ENCODE measurements at places on chromosomes 12 and 14. TPM values are rescaled to one million over a fixed set of nuclear protein-coding genes. Genes with fewer than 3 reads are reported as not detected.

- no peak for DNase-seq
Measured at GRCh38 chr14:56854325-56854724, 44.0 kb upstream of the OTX2 start.

DNA sequence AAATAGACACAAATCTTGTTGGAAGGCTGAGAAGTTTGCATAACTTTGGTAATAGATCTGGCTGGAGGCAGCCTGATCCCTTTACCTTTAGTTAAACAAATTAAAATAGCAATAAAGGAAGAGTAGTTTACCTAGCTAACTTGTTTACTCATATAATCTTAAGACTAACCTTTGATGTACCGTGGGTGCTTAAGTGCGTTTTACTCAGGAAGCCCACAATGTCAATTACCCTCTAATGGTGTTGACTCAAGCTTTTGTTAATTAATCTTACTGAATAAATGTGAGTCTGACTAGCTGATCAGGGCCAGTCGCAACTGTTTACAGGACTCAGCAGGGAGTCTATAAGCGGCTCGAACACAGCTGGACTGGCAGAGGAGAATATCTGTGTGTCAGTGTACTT, 51.5 kb downstream of the FAR2 start:
- no peak for DNase-seq

DNA sequence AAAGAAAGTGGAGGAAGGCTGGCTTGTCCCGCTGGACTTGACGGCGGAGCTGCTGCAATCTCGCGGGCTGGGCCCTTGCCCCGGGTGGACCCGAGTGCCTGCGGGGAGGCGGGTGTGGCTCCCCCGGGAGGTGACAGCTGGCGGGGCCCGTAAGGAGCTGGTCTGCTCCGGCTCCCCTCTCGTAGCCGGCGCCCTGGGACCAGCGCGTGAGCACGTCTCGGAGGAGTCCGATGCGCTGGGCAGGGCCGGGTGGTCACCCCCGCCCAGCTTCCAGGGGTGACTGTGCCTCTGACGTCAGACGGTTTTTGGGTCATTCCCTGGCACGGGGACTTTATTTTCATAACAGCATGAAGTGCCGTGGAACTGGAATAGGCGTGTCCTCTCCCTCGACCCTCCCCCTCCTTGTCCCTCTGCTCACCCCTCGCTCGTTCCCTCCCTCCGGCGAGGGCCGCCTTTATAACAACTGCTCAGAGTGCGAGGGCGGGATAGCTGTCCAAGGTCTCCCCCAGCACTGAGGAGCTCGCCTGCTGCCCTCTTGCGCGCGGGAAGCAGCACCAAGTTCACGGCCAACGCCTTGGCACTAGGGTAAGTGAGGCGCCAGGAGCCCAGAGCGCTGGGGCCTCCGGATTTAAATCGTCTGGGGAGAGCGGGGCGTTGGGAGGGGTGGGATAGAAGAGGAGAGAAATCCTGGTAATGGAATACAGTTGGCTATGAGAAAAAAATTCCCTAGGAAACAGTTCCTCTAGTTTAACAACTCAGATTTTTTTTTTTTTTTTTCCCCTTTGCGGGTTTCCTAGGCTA, at the start of gene GPRC5A:
TSS of gene GPRC5A (plus strand) at position 483 of the 801 bp plus-strand sequence. CDS start 16,688 bp downstream, outside the sequence.
- no peak for DNase-seq

Gene ABCD4
- 34.1 TPM for total RNA-seq

DNA sequence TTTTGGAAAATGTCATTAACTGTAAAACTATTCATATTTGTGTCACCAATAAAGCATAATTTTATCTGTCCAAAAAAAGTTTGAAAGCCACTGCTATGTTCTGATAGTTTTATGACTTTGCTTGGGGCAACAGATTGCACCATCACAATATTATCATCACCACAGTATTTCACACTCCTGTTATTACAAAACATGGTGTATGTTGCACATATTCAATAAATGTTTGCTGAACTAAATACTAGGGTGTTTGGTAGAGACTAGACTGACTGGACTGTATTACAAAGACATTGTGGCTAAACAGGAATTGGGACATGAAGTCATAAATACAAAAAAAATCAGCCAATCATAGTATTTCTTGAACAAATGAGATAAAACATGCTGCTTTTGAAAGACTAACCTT, 55.1 kb downstream of the PAWR start:
- DNase-seq, result no peak

DNA sequence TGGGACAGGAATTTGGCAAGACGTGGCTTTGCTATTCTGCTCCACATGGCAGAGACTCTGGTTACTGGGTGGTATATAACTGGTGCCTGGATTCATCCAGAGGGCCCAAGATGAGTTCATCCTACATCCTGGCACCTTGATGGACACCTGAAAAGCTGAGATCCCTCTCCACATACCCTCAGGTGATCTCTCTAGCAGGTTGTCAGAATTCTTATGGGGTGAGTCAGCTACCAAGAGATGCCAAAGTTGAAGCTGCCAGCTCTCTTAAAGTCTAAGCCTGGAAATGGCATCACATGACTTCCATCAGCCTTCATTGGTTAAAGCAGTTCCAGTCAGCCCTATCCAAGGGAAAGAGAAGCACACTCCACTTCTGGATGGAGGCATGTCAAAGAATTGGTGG, 300.7 kb upstream of the SEL1L start:
- DNase-seq, result no peak

DNA sequence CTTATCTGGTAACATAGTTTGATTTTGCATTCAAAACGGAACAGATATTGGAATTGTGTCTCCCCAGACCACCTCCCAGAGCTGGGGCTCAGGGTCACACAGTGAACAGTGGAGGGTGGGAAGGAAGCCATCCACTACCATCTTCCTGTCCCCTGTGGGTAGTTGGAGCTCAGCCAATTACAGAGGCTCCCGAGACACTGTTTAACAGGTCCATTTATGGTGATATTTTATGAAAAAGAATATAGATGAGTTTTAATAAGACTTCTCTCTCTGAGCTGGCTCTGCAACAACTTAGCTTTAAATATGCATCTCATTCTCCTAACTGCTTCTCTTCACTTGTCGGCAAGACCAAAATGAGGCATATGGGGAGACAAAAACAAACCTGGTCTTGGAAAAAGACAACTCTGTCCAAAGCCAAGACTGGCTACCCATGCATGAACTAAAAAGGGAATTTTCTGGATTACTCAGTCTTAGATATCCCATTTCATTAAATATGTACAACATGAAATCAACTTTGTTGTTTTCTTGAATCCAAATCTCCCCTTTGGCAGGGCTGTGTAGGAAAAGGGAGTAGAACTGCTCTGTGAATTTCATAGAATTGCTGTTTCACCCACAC, 83.8 kb upstream of the HOXC13 start:
- DNase-seq, result no peak

DNA sequence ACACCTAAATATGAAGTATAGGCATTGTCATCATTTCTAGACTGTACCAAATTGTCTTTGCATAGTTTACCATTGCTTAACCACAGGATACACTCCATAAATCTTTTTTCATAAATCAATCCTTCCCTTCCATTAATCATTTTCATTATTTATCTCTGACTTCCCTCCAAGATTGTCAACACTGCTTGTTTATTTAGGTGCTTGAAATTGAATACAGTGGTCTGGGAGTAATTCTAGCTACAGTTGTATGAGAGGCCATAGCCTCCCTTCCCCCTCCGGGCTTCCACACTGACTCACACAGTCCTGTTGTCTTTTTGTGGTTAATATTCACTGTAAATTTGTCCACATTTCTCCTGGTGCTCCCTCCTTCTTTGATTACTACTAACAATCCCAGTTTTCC, 114.2 kb upstream of the ARID2 start:
- DNase-seq, result no peak

Data from dermis microvascular lymphatic vessel endothelial cell (primary cell).